AG10803 (cell line): ENCODE measurements at places on chromosomes 16 and 17.

DNA sequence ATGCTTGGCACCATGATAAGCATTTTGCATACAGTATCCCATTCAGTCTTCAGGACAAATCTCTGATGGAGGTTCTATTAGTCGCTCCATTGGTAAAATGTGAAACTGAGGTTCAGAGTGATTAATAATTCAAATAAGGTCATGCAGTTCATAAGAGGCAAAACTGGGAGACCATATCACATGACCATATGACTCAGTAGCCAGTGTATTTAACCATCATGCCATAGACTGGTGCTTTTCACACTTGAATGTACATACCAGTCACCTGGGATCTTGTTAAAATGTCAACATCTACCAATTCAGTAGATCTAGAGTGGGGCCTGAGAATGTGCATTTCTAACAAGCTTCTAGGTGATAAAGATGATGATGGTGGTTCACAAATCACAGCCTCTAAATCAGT, 4.3 kb downstream of the ACSM3 start:
- DNase-seq, result no peak

GRCh38 chr17:39598630-39599003, 9.1 kb downstream of the NEUROD2 start:
- DNase-seq, result no peak

- DNase-seq, result no peak
These were observed 17.1 kb upstream of the DOK4 start for GRCh38 chr16:57503366-57503765.

- no peak for DNase-seq
These were observed 5.0 kb downstream of the ARMC7 start for GRCh38 chr17:75114552-75115314.

DNA sequence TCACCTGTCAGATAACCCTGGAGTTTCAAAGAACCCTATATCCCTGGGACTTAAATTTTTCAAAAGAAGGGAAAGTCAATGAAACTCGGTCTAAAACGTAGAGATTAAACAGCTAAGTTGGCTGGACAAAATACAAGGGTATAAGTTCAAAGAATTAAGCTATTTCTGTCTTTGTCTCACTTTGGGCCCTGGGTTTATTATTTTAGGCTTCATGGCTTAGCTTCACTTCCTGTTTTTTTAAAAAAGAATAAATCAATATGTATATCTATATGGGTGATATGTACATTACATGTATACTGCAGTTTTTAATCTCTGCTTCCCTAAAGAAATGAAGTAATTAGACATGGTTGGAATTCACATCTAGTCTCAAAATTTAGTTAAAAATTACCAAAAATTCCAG, 132.3 kb downstream of the TRIM37 start:
- no peak for DNase-seq

DNA sequence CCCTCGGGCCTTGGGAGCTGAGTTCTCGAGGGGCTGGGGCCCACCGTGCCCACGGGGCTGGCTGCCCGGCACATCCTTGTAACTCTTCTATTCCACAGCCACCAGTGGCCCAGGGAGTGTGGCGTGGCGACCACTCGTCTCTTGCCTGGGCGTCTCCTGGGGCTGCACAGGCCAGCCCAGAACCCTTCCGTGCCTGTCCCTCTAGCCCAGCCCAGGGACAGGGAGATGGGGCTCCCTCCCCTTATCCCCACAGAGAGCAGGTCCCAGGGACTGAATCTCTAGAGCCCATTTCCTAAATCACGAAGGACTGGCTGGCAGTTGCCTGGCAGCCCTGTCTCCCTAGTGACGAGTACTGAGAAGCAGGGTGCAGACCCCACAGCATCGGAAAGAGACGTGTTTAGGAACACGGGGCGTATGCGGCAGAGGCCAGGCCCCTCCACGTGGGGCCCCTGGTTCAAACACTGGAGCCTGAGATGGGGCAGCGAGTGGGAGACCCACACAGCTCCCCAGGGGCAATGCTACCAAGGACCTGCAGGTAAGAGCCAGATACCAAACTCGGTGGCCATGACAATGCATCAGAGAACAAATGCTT, 51.0 kb downstream of the TIMM22 start:
- no peak for DNase-seq

GRCh38 chr17:79803997-79804855, 7.3 kb upstream of the CBX8 start:
- no peak for DNase-seq

DNA sequence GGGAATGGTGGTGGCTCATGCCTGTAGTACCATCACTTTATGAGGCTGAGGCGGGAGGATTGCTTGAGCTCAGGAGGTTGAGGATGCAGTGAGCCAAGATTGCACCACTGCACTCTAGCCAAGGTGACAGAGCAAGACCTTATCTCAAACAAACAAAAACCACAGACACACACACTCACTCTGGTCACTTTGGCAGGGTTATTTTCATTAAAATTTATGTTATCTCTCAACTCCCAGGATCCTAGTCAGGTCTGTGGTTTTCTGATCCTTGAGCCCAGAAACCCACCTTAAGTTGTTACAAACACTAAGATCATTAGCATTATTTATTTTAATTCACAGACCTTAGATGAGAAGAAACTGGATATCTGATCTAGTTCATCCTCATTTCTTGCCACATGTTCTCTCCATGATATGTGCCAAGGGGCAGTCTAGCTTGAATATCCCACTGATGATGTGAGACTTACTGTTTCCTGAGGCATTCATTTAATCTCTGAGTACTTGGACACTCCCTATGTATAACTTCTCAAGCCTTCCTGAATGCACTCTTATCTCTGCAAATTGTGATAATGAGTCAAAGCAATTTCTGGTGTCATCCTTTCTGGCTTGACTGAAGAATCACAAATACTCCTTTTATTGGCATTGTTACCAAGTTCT, 9.6 kb downstream of the ABHD15 start:
- no peak for DNase-seq

GRCh38 chr17:8019665-8020650, 17.5 kb downstream of the GUCY2D start:
- DNase-seq, result no peak

- no peak for DNase-seq
These were observed 41.5 kb downstream of the ARHGAP44 start for GRCh38 chr17:12830777-12831247.

GRCh38 chr17:38890410-38890746, 20.5 kb downstream of the LASP1 start:
- no peak for DNase-seq
